Thymus (tissue), 14 donors: ENCODE measurements at places on chromosomes 4 and X. TPM values are rescaled to one million over a fixed set of nuclear protein-coding genes. Genes with fewer than 3 reads are reported as not detected.

GRCh38 chr4:1539859-1540600, 133.8 kb upstream of the NKX1-1 start:
- no peak for DNase-seq

GRCh38 chrX:152155766-152156310, 17.5 kb upstream of the MAGEA10 start:
- DNase-seq = no peak

TEX13D gene
- 0.09 TPM for total RNA-seq

- DNase-seq = no peak
Observed at GRCh38 chr4:31045151-31045550, 325.0 kb downstream of the PCDH7 start.

STARD8 gene
- total RNA-seq = 1.9 TPM

ADH1A gene
- 0.19 TPM for total RNA-seq

DNA sequence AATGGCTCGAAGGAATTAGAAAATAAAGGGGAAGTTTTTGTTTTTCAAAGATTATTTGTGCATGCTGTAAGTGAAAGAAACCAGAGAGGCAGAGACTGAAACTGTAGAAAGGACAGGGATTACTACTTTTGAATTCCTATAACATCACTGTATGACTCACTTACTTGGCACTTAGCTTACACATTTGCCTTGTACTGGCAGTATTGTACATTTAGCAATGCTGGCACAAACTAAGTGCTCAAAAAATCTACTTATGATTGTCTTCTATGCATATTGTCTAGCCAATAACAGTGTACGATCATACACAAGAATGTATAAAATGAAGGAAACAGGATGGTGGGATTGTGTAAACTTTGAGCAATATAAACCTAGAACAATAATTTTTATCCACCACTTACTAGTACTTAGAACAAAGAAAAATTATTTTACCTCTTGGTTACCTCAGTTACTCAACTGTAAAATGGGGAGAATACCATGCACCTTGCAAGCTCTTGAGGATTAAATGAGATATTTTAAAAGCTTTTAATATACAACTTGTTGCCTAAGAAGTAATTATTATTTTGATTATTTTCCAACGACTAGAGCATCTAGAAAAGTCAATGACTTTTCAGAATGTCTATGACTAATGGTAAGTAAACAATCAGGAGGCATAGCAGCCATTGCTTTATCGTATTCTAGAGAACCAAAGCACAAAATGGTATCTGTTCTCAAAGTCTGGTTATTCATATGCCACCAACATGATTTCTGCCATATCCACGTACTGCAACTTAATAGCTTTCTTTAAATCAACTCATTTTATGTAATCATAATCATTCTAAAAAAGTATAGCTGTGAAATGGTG, 4.7 kb downstream of the FAM120C start:
- no peak for DNase-seq

DNA sequence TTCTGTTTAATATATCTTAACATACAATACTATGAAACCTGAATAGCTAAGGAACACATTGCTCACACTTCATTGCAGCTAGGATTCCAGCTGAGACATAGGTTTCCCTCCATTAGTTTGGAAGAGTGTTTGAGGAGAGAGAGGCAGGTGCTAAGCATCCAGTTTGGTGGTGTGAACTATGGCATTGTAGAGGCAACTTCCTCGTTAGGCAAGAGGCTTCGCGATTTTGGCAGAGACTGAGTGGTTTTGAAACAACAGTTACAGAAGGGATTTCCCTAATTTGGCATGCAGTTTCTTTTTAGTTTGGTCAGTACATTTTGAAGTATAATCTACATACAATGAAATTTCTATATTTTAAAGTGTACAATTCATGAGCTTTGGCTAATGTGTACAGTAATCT, 117.1 kb upstream of the BMP3 start:
- DNase-seq = no peak

GRCh38 chr4:22978656-22979055, 285.9 kb downstream of the GBA3 start:
- DNase-seq = no peak

DNA sequence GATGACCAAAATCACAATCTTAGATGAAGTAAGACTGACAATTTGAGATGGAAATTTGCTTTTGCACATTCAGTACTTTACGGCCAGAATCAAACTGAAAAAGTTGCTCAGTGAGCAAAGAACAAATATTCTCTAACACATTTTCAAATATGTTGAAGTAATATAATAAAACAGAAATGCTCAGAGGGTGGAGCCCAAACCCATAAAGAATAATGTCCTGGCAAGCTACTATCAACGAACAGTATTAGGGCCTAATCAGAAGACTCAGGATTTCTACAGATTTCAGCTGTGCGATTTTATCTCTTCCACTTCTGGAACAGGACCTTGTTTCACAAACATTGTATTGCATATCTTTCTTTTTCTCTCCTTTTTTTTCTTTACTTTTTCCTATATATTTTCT, 505.0 kb downstream of the TECRL start:
- DNase-seq = no peak

DNA sequence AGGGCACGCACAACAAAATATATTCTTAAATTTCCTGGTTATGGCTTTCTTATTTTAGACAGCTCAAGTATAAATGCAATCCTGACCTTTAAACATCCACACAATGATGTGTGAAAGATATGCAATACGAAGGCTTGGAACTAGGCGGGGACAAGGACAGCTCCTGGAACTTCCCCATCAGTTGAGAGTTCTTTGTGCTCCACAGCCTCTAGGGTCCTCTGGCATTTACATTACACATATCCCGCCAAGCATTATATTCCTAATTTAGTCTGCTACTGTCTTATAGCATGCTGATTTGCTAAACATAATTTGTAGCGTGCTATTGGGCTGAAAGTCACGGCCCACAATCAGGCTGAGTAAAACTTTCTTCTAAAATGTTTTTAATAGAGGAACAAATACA, 74.4 kb downstream of the FTHL17 start:
- DNase-seq = no peak

NALF2 gene
- total RNA-seq = under 0.01 TPM

DNA sequence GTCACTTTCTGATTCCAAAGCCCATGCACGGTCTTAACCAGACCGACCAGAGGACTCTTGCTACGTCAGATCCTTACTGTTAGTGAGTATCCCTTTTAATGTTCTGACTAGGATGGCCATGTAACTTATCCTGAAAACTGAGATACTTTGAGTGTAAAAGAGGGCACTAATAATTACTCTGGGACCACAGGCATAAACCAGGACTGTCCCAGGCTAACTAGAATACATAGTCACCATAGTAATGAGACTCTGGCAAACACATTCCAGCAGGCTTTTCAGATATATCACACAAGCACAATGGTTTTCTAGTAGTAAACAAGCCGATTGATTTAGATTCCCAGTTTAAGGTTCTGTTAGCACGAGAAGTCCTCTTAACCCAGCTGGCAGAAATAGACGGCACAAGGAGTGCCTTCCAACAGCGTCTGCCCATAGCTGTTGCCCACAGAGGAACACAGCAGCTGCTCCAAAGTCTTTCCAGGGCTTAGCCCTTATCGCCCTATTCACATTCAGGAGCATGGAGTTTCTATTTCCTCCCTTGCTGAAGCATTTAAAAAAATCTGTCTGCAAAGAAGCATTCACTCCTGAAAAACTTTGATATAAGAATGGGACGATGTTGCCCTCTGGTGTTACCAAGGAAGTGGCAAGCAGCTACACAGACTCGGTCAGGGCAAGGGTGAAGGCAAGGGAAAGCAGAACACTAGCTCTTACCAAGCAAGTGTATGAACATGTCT, 92.4 kb downstream of the CXCL13 start:
- peak; percentile 11 for DNase-seq

ZMYM3 gene
- 11.0 TPM for total RNA-seq

- no peak for DNase-seq
Observed at GRCh38 chr4:7978907-7979651, 39.4 kb upstream of the AFAP1 start.

GRCh38 chr4:19375931-19376330, 875.8 kb upstream of the SLIT2 start:
- no peak for DNase-seq

DNA sequence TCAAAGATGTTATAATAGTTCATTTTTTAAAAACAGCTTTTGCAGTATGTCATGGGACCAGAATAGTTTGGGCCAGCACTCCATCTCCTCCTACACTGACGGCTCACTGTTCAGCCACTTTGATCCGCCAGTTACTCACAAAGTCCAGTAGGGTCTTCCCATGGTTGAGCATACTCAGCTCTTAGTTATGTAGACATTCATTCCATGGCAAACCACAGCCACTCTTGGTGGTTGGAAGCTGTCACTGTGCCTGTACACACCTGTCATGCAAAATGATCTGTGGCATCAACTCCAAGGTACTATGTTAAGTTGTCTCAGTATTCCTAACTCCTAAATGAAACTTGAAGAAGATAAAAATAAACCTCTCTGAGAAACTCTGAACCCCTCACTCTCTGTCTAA, 127.2 kb downstream of the NR3C2 start:
- DNase-seq = no peak

- peak; percentile 50 for DNase-seq
Observed at GRCh38 chr4:83282049-83282535, 2.5 kb downstream of the COQ2 start.

NLGN3 gene
- total RNA-seq = 0.19 TPM

GRCh38 chr4:52201715-52202114, 150.6 kb downstream of the SPATA18 start:
- DNase-seq = no peak

PRKG2 gene
- 3.0 TPM for total RNA-seq

ZNF711 gene
- 21.1 TPM for total RNA-seq
